ENCODE measurements at places on chromosomes 12 and 14. TPM values are rescaled to one million over a fixed set of nuclear protein-coding genes. Genes with fewer than 3 reads are reported as not detected.

GRCh38 chr12:42609605-42610004 lies 20.1 kb upstream of the PRICKLE1 start:
- DNase-seq = no peak

DNA sequence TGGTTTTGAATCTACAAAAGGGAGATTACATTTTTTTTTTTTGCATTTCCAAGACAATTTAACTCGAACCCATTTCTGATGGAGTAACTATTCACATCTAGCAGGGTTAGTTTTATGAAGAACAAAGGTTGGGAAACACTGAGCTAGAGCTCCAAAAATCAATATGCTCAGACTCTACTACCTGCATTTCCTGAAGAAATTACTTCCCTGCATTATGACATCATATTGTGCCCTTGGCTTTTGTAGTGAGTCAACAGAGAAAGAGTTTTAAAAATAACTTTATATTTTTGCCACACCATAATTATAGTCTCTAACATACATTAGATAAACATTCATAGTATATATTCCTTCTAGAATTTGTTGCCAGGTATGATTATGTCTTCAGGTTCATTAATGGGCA lies 14.8 kb downstream of the GRIP1 start:
- DNase-seq = no peak

DNA sequence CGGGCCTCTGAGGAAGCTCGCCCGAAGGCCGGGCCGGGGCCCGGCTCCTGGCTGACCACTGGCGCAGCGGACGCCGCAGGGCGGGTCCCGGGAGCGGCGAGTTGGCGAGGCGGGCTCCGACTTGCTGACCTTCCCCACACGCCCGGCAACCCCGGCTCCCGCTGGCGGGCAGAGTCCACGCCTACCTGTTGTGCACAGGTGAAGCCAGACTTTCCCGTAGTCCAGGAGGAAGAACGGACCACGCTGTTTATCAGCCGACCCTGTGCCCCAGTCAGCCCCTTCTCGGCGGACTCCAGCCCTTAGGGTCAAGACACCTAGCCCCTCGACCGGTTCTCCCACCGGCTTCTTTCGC lies 407 bp downstream of the HEATR5A start:
- peak; percentile 65 for DNase-seq

Gene SLCO1B1
- total RNA-seq = 0.36 TPM

Gene FOXN3
- total RNA-seq = 9.4 TPM

Gene ABCC9
- total RNA-seq = not detected

All from HT-29 (cell line).